ENCODE measurements at places on chromosomes 12 and 14.

DNA sequence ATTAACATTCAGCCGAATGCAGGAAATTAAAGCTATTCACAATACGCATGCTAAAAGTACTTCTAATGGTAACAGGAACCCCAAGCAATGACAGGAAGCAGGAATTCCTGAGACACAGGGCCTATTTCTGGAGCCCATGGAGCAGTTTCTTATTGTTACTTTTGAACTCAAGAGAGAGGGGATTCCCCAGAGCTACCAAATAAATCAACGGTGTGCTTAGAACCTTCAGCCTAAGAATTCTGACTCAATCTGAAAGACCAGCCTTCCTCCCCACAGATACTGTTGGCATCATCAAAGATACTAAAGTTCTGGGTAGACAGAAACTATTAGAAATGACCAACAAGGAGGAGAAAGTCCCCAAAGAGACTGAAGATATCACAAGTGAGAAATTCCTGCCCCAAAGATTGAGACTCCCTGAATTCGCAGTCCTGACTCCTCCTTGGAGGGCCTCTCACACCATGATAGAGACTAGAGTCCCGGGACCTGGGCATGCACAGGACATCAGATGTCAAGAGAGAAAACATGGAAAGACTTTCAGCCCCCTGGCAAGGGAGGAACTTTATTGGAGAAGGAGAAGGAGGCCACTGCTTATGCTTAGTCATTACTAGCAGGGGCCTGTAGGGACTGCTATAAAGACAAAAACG lies 32.7 kb downstream of the RTRAF start:
- DNase-seq, result no peak

- DNase-seq, result no peak
Observed at GRCh38 chr14:65092349-65092748, 10.0 kb downstream of the MAX start.

DNA sequence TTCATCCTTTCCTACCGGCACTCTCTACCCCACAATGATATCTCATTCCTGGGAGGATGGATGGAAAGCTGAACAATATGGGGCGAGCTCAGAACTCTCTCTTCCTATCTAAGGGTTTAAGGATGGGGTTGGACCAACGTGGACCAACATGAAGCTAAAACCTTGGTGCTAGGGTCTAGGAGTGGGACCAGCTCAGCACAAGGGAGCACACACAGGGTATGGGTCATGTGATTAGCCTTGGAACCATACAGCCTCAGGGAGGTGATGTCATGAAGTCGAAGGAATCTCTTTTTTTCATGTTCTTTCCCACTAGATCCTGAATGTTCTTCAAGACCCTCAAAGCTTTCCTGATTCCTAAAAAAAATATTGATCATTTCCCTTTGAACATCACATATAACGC lies 3.3 kb downstream of the GUCY2C start:
- no peak for DNase-seq

DNA sequence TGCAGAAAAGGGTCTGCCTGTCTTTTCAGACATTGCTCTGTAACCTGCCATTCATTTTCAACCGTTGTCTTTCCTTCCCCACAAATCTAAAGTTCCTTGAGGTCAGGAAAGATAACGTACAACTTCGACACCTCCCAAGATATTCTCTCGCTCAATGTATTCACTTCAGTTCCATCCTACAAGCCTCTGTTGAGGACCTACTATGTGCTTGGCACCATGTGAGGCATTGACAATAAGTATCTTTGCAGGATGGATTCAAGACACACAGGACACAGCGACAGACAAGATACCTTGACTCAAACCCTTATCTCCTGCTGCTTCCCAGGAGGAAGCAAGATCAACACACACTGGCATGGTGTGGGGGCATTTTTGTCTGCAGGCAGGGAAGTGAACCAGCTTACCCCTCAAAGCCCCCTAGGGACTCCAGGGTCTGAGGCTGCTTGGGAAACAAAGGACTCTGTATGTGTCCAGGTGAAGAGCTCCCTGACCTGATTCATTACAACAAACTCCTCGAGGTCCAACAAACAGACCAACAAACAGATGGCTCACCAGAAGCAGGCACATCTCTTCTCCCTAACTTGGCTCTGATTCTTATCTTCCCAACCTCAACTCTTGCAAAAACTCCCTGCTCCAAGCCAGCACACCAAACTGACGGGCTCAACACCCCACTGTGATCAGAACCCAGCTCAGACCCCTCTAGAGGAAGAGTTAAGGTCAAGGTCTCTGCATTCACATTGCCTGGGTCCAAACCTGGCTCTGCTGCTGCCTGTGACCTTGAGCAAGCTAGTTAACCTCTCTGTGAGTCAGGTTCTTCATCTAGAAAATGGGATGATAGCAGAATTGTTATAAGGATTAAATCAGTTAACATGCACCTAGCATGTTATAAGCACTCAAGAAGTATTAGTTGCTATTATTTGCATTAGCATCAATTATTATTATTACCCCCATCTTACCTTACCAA lies 6.3 kb downstream of the NUAK1 start:
- no peak for DNase-seq

GRCh38 chr12:85975716-85976115 lies 101.6 kb downstream of the NTS start:
- DNase-seq, result no peak

GRCh38 chr12:11840366-11840765 lies 190.9 kb downstream of the ETV6 start:
- DNase-seq, result no peak

GRCh38 chr12:89933911-89934310 lies 225.3 kb upstream of the ATP2B1 start:
- DNase-seq, result no peak

GRCh38 chr12:63325757-63326156 lies 174.8 kb upstream of the AVPR1A start:
- DNase-seq, result no peak

GRCh38 chr12:50786498-50787231 lies 22.8 kb downstream of the ATF1 start:
- DNase-seq, result peak; percentile 95

- DNase-seq, result no peak
Observed at GRCh38 chr12:105091476-105092206, 7.4 kb upstream of the ALDH1L2 start.

GRCh38 chr12:112409906-112410244 lies 470 bp upstream of the RPL6 start:
- DNase-seq, result no peak

GRCh38 chr14:61482348-61483206 lies 161.2 kb downstream of the PRKCH start:
- no peak for DNase-seq

DNA sequence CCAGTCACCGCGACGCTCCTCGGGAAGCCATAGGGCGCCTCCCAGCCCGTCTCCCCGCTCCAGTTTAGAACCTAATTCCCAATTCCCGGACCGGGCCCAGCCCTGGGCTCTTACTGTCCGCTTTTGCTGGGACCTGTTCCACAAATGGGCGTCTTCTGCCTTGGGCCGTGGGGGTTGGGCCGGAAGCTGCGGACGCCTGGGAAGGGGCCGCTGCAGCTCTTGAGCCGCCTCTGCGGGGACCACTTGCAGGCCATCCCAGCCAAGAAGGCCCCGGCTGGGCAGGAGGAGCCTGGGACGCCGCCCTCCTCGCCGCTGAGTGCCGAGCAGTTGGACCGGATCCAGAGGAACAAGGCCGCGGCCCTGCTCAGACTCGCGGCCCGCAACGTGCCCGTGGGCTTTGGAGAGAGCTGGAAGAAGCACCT lies 797 bp downstream of the UNG start:
- DNase-seq, result peak; percentile 82

- DNase-seq, result no peak
Observed at GRCh38 chr12:91603060-91603459, 420.4 kb upstream of the DCN start.

DNA sequence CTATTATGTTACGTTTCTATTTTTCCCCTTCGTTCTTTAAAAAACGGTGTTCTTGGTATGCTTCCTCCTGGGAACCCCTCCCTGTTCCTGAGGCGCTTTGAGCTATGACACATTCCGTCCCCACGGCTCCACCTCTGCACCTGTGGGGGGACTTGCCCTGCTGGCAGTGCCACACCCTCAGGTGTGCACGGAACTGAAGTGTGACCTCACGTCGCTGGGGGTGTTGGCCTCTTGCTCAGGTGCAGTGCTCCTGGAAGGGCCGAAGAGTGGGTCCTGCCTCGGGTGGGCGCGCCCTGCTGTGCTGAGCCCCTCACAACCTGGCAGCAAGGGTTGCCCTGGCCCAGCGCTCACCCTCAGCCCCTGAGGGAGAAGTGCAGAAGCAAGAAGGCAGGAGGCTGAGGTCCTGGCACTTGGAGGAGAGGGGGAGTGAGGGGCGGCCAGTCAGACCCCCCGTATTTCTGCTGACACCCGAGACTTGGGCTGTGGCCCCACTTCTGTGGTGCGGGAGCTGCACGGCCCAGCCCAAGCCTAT lies 4.9 kb downstream of the AMN start:
- no peak for DNase-seq

GRCh38 chr14:55946231-55946630 lies 172.0 kb upstream of the PELI2 start:
- no peak for DNase-seq

- DNase-seq, result peak; percentile 94
Observed at GRCh38 chr12:1474574-1475153, 119.7 kb downstream of the FBXL14 start.

DNA sequence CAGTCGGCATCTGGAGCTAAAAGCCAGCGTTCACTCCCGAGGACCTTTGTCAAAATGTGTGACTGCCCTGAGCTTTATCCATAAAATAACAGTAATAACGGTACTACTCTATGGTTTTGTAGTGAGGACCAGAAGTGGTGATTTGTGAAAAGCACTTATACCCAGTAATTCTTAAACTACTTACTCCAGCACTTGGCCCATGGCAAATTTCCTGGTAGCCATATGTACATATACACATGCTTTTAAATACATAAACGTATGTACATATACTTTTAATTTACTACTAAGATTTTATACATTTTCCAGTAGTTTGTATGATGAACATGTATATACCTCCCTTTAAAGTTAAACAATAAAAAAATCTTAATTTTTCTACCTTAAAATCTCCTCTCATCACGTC lies 163.8 kb upstream of the TMEM132C start:
- no peak for DNase-seq

DNA sequence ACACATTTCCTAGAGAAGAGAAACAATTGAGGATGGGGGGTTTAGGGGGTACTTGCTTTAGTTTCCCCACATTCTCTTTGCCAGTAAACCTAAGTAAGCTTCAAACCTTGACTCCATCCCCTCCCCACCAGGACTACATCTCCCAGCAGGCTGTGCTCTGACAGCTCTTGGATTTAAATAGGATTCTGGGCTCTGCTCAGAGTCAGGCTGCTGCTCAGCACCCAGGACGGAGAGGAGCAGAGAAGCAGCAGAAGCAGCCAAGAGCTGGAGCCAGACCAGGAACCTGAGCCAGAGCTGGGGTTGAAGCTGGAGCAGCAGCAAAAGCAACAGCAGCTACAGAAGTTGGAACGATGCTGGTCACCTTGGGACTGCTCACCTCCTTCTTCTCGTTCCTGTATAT lies 20.6 kb downstream of the RDH12 start:
- DNase-seq, result peak; percentile 37

- DNase-seq, result no peak
Observed at GRCh38 chr12:6950401-6950801, 755 bp upstream of the PTPN6 start.

DNA sequence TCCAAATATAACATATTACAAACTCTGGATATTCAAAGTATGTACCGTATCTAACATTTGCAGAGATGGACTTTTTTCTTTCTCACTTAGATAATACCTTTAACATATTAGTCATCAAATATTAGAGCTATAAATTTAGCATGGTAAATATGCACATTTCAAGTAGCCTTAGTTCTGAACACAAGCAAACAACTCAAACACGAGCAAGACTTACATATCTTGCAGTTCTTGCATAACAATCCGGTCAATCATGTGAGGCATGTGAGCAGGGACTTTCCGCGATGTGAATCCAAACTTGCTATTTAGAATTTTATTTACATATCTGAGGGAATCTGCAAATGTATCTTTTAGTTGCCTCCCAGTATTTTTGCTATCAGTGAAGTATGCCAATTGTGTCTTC lies 22.1 kb upstream of the SYCP3 start:
- no peak for DNase-seq

DNA sequence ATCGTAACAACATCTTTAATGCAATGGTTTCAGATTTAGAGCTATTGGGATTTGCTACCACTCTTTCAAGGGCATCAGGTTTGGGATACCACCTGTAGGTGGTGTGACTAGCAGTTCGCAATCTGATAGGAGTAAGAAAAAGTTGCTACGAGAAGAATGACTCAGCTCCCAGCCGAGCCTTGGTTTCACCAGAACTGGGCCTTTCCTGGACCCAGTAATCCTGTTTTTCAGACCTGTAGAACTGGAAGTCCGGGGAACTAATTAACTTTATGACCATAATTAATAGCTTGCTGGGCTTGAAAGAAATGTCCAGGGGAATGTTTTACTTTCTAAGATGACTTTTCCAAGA lies 770 bp downstream of the ABHD4 start:
- DNase-seq, result peak; percentile 88
